ENCODE measurements at places on chromosomes 5 and 9.

- no peak for DNase-seq
Measured at GRCh38 chr9:31119890-31120454, 1264.5 kb upstream of the ACO1 start.

- no peak for DNase-seq
Measured at GRCh38 chr5:169788168-169788567, 151.1 kb downstream of the DOCK2 start.

GRCh38 chr9:25755951-25756350 is 77.7 kb upstream of the TUSC1 start:
- no peak for DNase-seq

DNA sequence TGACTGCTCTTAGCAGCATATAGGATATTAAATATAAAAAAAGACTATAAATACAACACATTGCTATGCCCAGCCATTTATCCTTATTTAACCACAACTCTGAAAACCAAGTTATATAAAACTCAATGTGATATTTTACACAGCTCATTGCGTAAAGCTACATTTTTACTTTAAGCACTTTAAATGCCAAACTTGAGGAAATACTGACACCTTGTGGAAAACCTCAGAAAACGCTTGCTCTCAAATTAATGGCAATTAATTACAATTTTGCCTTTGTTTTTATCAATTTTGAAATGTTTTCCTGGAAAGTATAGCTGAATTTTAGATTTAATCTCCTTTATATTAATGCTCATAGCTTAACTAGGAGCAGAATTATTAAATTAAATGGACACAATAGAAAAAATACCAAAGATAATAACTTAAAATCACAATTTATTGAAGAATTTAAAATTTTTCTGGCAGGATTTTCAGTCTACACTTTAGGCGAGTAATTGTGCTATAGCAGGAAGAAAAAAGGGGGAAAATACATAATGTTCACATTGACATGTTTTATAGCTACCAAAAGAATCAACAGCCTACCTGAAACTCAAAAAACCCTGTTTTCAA is 25.2 kb upstream of the PLAC8L1 start:
- DNase-seq, result no peak

GRCh38 chr5:143564417-143564816 is 160.9 kb upstream of the NR3C1 start:
- DNase-seq, result no peak

GRCh38 chr5:457195-457961 is 14.4 kb downstream of the EXOC3 start:
- no peak for DNase-seq

DNA sequence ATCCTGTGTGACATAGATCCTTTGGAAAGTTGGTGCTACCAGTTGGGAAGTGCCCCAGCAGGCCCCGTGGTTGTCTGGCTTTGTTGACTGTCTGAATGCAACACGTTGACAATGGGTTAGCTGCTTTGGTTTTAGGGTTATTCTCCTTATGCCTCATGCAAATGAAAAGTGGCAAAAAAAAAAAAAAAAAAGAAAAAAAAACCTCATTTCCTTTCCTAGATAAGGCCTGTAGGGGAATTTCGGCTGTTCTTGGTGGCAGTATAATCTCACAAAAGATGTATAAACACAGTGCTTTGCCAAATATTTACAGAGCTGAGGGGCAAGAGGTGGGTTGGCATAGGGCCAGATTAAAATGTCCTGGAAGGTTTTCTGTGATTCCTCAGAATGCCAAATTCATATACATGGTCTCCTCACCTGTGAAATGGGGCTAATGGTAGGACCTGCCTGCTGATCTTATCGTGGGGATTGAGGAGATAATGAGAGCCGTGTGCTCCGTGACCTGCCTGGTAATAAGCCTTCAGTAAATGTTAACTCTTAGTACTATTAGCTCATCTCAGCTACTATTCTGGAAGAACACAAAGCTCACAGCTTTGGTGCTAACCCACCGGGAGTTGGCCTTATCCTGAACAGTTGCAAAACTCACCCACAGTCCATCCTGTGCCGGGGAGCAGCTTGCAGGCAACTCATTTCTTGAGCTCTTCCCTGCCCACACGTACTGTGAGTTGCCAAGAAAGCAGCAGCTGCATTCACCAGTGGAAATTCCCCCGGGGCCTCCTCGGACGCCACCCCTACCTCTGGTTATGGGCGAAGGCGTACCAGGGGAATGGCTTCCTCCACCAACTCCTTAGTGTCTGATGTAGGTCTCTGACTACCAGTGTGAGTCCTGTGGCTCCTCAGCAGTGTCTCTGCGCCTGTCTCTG is 220.3 kb downstream of the NR3C1 start:
- DNase-seq, result no peak

- DNase-seq, result no peak
Measured at GRCh38 chr5:137345396-137345795, 153.7 kb downstream of the SPOCK1 start.

- no peak for DNase-seq
Measured at GRCh38 chr5:34709861-34710673, 53.9 kb downstream of the RAI14 start.

DNA sequence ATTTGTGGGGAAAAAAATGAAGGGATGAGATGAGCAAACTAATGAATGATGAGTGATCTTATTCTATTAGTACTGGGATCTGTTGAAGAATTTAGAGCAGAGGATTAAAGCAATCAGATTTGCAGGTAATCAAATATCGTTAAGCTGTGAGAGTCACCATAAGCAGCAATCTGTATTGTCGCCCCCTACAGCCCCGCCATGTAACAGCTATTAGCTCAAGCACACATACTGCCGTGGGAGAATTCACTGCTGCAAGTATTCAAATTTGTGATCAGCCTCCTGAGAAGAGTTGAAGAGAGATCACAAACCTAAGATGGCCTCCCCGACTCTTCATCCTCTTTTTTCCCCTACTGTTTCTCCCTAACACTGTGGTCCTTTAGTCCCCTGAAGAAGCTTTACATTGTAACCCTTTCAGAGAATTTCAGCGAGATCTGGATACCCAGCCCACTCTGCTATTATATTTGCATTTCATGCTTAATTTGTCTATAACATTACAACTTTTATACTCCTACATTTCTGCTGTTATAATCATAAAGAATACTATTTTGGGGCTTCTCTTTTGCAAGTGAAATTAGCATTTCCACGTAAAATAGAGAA is 28.5 kb upstream of the PHF24 start:
- no peak for DNase-seq

- DNase-seq, result no peak
Measured at GRCh38 chr5:25405850-25406249, 761.1 kb upstream of the CDH10 start.

- DNase-seq, result peak; percentile 72
Measured at GRCh38 chr5:50962934-50963872, 296.8 kb downstream of the PARP8 start.

GRCh38 chr5:27191786-27192510 is 153.6 kb upstream of the CDH9 start:
- DNase-seq, result no peak

DNA sequence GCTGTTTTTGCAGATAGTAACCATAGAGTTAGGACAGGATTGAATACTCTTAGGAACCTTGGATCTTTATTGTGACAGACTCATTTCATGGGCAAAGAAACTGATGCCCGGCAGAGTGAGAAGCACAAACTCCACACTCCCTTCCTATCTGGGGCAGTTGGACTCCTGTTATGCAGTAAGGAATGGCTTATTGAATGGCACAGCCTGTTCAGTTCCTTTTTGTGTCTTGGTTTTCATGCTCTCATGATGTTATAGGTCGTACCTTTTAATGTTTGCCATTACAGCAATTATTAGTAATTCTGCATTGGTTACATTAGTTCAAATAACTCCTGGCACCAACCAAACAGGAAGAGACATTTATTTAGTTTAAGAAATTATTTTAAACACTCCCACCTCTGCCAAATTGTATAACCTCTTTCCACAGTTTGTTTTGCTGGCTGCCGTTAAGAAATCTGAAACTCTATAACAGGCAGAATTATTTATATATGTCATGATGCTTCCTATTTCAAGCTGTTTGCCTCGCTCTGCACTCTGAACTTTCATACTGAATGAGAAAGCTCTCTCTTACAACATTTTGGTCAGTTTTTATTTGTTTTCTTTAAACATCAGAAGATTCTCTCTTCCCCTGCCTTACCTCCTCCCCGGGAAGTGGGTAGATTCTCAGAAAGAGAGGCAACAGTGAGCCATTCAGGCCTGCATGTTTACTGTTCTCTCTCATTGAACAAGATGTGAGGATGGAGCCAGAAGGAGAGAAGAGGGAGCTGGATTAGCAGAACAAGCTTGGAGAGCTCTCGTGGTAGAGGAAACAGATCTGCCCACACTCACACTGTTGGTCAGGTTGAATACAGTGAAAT is 144.4 kb downstream of the ARHGEF28 start:
- DNase-seq, result no peak

- DNase-seq, result no peak
Measured at GRCh38 chr5:138884094-138884493, 9.0 kb upstream of the LRRTM2 start.

DNA sequence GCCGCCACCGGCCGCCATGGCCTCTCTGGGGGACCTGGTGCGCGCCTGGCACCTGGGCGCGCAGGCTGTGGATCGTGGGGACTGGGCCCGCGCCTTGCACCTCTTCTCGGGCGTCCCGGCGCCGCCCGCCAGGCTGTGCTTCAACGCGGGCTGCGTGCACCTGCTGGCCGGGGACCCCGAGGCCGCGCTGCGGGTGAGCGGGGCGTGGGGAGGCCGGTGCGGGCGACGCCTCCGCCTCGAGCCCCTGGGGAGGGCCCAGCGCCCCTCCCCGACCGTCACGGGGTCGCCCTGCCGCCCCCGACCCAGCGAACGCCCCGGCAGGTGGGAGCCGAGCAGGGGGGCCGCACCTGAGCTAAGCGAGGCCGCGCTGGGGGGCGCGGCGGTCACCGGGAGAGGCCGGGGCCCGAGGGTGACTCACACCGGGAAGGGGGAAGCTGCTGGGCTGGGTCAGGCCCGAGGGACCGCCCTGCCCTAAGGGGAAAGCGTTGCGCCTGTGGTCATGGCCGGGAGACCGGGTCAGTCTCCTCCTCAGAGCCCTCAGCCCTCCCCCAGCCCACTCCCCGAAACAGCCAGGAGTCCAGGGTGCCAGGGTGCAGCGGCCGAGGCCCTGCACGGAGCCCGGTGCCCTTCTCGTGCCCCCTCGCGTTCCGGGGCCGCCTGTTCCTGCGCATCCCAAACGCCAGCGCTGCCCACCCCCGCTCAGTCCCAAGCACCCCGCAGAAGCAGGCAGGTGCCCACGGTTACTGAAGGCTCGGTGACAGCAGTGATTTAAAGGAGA is 510 bp downstream of the NOXA1 start:
- DNase-seq, result no peak

GRCh38 chr5:95884017-95884325 is 61.4 kb upstream of the GLRX start:
- DNase-seq, result no peak

GRCh38 chr5:80277191-80277590 is 21.3 kb upstream of the SERINC5 start:
- DNase-seq, result no peak

DNA sequence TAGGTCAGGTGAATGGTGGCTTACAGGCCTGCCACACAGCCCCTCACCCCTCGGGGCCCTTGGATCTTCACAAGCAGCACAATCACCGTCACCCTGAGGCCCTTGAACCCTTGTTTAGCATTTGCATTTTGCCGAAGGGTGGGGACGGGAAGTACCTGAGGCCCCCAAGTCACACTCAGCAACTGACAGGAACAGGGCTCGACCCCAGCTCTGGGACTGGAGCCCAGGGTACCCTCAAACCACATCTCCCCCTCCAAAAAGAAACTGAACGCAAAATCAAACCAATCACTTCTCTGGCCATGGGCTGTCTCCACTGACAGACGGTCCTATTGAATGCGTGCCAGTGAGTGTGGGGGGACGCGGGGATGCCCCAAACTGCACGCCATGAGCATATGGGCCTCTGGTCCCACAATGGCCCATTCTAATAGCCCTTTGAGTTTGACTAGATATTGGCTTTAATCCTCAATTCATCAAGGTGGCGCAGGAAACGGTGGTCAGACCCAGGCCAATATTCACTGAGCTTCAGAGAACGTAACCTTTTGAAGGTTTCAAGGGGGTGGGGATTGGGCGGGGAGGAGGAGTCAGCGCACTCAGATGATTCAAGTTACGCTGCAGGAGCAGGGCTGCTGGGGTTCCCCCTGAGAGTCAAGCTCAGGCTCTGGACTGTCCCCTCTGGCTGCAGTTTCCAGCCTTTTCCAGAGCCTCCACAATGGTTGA is 176.0 kb downstream of the DAB2IP start:
- no peak for DNase-seq

DNA sequence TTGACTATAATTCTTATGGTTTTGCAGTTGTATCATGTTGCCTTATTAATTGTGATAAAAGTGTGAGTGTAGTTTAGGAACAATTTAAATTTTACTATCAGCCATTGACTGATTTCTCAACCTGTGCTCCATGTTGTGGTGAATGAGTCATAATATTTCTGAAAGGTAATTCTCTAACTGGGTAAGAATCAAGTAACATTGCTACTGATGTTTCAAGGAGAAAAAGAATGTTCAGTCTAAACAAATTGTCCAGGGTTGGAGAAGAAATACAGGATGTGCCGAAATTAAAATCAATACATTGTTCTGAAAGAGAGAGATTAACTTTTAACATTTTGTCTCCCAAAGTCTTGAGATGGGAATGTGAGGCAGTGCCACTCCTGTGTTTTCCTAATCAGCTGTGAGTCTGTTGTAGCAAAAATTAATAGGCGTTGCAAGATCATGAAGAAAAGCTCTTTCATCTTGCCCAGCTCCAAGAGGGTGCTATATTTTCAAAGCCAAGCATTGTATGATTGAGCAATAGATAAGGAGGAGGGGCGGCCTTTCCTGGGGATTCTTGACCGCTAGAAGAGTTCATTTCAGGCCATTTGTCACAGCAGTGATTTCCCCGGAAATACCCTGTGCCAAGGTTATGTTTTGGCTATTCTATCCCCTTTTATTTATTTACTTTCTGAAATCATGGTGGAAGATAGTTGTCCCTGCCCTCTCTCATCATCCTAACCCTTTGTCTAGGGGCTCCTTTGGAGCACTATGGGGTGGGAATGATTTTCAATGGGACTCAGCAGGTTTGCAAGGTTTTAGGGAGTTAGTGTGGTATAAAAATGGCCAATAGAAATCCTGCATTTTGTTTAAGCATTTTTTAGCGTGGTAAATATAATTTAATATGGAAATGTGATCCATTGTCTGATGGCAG is 151.6 kb downstream of the FOCAD start:
- no peak for DNase-seq

GRCh38 chr5:131581702-131582101 is 53.3 kb downstream of the RAPGEF6 start:
- DNase-seq, result no peak

- no peak for DNase-seq
Measured at GRCh38 chr9:107600060-107600573, 110.5 kb upstream of the KLF4 start.

All from NCI-H187 treated with DMSO at 0.1 percent for 48 hours (cell line).